ENCODE measurements at places on chromosomes 1 and 21.

- DNase-seq: peak; percentile 23
These were observed 372.1 kb upstream of the B3GALT2 start for GRCh38 chr1:193558491-193559028.

DNA sequence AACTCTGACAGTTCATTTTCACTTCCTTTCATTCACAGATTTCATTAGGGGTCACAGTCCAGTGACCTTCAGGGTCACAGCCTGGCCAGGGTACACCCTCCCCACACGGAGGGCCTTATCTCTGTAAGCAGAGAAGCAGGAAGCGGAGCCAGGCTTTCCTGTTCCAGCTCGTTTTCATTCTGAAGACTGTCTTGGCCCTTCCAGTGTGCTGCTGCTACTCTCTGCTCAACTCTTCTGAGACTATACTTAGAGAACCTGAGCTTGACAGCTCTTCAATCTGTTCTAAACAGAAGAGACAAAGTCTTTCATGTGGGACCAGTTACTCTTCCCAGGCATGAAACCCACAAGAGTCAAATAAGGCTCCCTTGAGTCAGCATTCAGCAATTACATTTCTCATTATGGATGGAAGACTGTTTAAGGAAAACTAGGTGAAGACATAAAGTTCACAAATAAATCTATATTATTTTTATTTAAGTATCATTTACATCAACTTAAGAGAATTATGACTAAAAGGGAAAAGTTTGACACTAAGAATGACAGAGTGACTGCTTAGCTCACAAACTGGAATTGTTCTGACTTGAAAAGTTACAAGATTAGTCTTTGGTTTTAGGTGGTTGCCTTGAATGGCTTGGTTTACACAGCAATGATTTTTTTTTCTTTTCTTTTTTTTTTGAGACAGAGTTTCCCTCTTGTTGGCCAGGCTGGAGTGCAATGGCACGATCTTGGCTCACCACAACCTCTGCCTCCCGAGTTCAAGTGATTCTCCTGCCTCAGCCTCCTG, 4.8 kb upstream of the TDRD10 start:
- DNase-seq: no peak

DNA sequence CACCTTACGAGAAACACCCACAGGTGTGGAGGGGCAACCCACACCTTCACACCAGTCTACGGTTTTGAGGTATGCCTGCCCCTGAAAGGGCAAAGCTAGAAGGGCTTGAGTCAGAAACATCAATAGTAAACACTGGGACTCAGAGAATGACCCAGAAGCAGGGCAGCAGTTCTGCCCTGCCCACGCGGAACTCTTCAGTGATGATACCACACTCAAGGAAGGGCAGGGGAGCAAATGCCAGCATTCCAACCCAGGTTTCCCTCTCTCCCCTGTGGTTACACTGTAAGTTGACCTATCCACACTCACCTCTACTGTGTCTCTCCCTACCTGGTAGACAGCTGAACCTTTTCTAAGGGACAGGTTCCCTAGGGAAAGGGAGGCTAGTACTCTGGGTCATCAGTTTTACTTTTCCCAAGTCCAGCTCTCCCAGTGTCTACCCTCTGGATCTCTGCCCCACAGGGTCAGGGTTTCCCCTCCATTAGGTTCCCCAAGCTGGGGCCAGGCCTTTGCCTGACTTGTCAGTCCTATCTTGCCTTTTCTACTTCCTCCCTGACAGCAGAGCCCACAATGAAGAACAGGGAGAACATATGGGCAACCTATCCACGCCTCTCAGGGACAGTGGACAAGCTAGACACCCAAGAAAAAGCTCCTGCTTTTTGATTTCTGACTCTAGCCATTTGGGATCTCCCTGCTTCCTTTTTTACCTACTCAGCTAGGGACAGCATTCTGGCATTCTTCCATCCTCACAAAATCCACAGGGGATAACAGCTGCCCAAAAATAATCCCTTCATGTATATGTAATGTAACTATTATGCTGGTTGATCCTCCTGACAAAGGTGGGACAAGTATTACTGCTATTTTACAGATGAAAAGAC, 3.0 kb downstream of the F11R start:
- DNase-seq: no peak

DNA sequence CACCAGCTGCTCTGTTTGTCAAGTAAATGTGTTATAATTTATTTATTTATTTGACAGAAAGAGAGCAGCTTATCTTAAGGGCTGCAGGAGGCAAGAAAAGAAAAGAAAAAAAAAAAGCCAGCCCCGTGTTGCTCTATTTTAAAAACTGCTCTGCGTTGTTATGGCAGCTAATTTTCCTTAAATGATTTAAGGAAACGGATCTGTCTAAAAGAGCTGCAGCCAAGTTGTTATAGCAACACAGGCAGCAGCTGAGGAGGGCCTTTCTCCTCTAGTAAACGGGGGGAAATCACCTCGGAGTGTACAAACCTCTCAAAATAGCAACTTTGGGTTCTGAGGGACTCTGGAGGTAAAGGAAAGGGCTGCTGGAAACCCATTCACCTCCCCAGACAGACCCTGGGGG, 149.2 kb downstream of the BEND5 start:
- no peak for DNase-seq

- DNase-seq: peak; percentile 53
These were observed 25.0 kb downstream of the RLF start for GRCh38 chr1:40185951-40186864.

DNA sequence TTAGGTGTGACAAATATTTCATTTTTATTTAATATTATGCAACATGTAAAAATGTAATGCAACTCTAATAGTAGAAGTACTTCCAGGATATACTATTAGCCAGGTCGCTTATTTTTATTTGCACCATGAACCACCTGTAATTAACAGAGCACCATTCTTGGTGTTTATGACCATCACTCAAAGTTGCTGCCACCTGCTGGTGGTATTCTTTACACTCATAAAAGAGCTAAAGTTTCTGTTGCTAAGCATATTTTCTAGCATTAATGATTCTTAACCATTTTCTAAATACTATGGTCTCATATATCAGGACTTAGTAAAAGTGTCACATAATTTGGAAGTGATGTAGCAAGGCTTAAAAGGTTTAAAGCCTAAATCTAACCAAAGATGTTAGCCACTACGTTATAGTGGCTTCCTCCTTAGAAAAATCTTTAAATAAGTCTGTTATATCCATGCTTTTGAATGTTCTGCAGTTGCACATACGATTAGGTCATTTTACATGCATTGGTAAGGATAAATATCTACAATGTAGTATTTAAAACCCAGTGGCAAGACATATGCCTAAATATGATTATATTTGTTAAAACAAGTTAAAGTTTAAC, 244.5 kb downstream of the NEGR1 start:
- no peak for DNase-seq

GRCh38 chr1:172630868-172631267, 28.0 kb upstream of the FASLG start:
- no peak for DNase-seq

DNA sequence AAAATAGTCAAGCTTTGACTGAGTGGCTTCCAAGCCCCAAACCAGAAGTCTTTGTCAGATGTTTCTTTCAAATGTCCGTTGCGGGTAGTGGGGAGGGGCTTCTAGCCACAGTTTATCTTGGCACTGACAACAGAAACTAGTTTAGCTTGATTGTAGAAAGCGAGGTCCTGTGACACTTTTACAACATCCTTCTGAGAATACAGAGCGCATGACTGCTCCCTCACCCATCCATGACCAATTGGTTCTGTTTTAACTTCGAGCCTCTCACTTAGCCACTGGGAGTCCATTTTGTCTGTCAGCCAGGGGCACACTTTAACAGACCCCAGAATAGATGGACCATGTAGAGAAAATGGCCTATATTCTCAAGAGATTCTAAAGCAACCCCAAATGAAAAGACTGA, 199.2 kb upstream of the ST6GALNAC5 start:
- DNase-seq: no peak

DNA sequence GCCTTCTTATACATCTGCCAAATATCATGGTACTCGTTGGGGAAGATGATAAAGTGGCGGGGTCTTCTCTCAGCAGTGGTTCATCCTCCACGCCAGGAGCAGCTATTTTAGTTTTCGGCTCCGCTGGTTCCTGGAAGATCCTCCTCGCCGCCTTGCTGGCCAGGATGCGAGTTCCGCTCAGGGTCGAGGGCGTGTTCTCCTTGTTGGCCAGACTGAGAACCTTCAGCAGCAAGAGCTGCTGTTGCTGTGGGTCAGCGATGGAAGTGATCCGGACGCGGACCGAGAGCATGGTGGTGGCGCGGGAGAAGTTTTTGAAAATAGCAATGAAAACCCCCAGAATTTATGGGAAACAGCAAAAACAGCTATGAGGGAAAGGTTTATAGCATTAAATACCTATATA, 11.4 kb upstream of the CFAP126 start:
- no peak for DNase-seq

DNA sequence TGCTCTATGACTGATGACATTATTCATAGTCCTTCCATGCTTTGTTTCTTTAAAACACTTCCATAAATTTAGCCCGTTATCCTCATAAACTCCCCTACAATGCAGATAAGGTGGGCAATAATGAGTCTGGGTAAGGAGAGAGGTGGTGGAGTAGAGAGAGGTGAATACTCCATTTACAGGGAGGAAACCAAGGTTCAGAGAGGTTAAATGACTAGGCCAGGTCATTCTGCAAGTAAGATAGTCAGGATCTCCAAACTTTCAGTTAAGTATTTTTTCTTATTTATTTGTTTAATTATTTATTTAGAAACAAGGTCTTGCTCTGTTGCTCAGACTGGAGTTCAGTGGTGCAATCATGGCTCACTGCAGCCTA, 26.1 kb downstream of the PAFAH2 start:
- no peak for DNase-seq

- no peak for DNase-seq
These were observed 42.0 kb downstream of the COL6A1 start for GRCh38 chr21:46023555-46023954.

GRCh38 chr1:157856538-157856937, 14.9 kb upstream of the CD5L start:
- DNase-seq: no peak

DNA sequence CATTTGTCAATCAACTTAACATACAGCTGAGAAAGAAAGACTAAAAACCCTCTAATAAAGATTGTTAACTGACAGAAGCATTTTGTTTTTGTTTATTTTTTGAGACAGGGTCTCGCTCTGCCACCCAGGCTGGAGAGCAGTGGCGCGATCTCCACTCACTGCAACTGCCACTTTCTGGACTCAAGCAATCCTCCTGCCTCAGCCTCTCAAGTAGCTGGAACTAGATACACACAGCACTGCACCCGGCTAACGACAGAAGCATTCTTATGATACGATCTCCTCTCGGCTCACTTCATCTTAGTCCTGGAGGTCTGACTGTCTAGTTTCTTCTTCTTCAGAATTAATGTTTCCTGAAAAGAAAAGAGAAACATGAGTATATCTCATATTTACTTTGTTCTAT, 23.5 kb downstream of the RSPH1 start:
- peak; percentile 0 for DNase-seq

- DNase-seq: no peak
These were observed 26.9 kb upstream of the NKAIN1 start for GRCh38 chr1:31266547-31266946.

DNA sequence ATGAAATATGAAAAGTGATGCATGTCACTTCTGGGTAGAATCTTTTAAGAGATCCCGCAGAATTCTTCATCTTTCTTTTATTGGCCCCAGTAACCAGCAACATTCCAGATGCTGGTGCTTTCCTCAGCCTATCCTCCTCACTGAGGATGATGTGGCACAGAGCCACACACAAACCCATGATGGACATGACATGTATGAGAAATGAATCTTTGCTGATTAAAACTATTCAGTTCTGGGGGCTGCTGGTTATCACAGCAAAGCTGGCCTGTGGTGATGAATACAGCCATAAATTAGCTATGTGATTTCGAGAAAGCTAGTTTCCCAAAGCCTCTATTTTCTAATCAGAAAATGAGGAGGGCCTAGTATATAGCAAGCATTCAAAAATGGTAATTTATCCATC, 8.3 kb upstream of the ERICH3 start:
- DNase-seq: no peak

- DNase-seq: no peak
These were observed 18.0 kb downstream of the ASTN1 start for GRCh38 chr1:177146499-177146898.

- no peak for DNase-seq
These were observed 111.9 kb downstream of the GLIS1 start for GRCh38 chr1:53627031-53627430.

- DNase-seq: no peak
These were observed 38.5 kb upstream of the ID3 start for GRCh38 chr1:23597635-23598388.

- DNase-seq: no peak
These were observed 265.9 kb upstream of the C1orf105 start for GRCh38 chr1:172154551-172154950.

DNA sequence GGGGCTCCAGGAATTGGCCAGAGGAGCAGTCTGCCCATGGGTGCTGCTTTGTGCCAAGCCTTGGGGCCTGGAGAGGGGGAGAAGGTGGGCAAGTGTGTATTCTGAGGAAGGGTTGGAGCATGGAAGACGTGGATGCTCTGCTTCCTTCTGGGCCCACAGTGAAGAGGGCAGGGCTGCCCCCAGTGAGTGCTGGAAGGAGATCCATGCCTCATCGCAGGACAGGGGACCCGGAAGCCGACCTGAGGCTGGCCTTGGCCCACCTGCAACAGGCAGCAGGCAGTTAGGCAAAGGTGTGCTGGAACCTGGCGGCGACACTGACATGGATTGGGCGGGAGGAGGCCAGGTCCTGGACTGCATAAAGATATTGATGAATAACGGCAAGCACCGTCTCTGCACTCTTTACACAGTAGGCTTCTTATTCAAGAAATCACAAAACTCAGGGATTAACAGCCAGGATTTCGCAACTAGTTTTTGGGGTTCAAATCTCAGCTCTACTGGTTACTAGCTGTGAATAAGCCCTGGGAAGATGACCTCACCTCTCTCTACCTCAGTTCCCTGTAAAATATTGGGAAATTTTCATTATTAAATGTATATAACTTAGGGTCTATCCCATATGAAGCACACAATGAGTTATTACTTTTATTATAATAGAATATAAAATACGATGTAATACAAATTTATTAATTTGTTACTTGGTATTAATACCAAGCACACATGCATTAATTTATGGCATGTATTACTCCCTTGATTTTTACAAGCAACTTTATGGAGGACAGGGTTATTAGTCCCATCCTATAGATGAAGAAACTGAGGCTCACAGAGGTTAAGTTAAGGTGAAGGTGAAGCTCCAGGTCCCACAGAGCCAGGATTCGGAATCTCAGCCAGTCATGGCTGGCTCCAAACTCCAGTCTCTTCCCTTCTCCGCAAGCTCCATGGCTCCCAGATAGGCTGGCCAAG, 62.3 kb downstream of the DHRS3 start:
- DNase-seq: no peak

Measured in stimulated activated naive CD8-positive, alpha-beta T cell treated with anti-CD3 and anti-CD28 coated beads, Interleukin-15, amount 100 ng/mL, for 72 hours (primary cell).